ENCODE measurements at places on chromosomes 13 and 19.
A peak's percentile ranks its signal among the peaks of the same experiment; 100 is the strongest.

DNA sequence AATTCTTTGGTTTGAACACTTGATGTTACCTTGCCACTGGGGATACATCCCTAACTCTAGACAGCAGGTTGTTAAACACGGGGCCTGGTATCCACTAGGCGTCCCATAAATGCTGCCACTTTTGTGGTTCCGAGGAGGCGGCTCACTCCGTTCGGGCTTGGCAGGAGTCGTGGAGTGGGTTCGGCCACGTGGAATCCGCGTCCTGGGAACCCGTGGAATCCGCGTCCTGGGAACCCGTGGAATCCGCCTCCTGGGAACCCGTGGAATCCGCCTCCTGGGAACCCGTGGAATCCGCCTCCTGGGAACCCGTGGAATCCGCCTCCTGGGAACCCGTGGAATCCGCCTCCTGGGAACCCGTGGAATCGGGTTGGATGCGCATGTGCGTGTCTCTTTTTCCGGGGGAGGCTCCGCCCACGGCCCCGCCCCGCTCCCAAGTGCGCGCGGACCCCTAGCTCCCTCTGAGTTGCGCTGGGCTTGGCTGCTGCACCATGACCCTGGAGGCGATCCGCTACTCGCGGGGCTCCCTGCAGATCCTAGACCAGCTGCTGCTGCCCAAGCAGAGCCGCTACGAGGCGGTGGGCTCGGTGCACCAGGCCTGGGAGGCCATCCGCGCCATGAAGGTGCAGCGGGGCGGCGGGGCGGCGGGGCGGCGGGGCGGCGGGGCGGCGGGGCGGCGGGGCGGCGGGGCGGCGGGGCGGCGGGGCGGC lies at the start of gene MRI1:
Gene MRI1, plus strand, starts transcription at position 422 of the 707 bp plus-strand sequence. Its CDS starts 67 bp downstream, at position 489.
- DNase-seq, result peak; percentile 69

DNA sequence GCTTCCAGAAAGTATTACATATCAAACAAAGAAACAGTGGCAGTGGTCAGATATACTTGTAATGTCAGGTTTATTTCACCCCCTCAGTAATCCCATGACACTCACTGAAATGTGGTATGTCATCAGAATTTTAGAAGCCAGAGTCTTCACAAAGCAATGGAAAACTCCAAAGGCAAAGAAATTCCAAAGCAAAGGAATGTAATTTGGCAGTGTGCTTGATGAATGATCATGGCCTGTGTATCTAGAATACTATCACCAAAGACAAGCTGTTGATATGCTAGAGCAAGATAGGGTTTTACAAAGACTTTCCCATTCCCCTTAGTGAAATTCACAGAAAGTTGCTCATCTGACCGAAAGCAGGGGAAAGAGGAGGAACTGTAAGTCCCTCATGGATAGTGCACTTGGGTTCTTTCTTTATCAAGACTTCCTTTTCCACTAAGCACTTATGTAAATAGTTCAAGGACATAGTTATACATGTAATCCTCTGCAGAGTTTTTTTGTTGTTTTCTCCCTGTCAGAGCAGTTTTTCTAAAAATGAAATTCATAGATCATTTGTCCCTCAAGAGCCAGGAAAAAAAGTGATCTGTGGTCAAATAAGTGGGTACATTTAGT lies 243.4 kb downstream of the NHLRC3 start:
- DNase-seq, result no peak

- no peak for DNase-seq
Observed at GRCh38 chr13:101955764-101956163, 446.1 kb downstream of the FGF14 start.

DNA sequence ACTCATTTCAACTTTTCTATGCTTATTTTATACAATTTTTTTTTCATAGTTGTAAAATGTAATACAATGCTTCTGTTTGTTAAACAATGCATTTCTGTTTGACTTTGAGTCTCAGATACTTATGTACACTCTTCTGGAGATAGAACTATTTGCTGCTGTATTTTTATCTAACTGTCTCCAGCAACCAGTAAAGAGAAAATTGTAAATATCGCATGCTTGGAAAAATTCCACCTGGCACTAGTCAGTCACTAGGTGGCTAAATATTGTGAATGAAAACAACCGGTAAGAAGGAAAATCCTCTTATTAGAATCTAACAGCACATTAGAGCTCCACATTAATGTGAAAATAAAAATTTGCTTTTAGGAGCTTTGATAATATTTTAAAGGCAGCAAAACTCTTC lies 876.5 kb downstream of the PCDH9 start:
- DNase-seq, result no peak

- DNase-seq, result peak; percentile 36
Observed at GRCh38 chr13:100675661-100676129, 1.1 kb upstream of the TMTC4 start.

Measured in T-helper 2 cell (primary cell).